Pulmonary artery endothelial cell (primary cell): ENCODE measurements at places on chromosomes 2 and 18.

GRCh38 chr2:33496150-33496549, 19.7 kb downstream of the RASGRP3 start:
- no peak for DNase-seq

DNA sequence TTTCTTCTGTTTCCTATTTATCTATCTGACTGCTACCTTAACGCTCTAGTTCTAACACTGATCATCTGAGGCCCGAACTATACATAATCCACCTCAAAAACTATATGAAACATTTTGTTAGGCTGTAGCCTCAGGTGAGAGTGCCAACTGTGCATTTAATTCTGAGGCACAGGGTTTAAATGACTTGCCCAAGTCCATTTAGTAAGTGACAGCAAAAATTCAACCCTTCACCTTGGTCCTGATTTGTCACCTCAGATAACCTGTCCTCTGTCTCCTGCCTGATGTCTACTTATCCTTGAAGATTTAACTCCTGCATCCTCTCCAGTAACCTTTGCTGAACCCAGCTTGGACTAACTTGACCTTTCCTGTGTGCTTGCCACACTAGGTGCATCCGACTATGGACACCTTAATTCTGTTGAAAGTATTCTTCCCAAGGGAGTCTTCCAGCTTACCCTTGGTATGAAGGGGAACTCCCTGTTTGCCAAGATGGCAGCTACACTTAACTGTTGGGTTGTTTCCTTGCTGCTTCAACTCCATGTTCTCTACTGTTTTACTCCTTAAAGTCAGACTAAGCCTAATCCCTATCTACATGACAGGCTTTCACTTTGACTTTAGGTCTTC, 23.5 kb downstream of the CD302 start:
- DNase-seq = no peak

DNA sequence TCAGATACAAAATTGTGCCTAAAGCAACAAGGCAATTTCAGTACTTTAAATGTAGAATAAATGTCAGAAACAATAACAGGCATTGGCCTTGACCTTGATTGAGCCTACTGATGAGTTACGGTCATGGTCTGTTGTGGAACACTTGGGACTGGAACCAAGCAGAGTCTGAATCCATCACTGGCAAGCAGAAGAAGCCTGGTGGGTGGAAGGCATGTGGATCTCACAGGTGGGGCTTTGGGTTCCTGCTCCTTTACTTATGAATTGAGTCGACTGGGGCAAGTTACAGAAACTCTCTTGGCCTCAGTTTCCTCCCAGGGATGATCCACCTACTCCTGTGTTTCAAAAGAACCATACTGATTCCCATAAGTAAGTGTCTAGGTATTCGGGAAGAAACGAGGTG, 102.3 kb downstream of the KCNF1 start:
- no peak for DNase-seq

GRCh38 chr2:230868947-230869913, 4.5 kb downstream of the ITM2C start:
- DNase-seq = no peak

GRCh38 chr2:165572151-165572550, 102.7 kb downstream of the CSRNP3 start:
- no peak for DNase-seq
